ENCODE measurements at places on chromosomes 11 and 22.

DNA sequence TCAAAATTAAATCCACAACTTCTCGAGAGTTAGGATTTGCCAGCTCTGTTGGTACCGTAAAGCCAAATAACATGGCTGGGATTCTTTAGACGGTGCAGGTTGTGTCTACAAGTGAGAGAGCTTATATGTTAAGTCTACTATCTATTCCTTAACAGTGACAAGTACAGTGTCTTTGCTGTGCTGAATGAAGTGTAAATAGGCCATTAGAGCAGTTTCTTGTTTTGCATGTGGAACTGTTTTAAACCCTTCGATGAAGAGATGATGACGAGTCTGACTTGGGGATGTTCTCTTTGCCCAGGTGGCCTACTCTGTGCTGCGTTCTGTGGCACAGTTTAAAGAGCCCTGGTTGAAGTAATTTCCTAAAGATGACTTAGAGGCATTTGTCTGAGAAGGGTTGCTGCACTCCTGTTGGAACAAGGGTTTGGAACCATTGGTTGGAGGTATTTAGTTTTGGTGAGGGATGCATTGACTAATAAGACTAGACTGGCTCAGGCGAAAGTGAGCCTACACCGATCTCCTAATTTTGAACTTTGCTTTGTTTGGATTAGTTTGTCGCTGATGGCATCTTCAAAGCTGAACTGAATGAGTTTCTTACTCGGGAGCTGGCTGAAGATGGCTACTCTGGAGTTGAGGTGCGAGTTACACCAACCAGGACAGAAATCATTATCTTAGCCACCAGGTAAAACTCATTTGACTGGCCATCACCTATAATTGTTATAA, 988 bp downstream of the RPS3 start:
- DNase-seq = peak; percentile 37

DNA sequence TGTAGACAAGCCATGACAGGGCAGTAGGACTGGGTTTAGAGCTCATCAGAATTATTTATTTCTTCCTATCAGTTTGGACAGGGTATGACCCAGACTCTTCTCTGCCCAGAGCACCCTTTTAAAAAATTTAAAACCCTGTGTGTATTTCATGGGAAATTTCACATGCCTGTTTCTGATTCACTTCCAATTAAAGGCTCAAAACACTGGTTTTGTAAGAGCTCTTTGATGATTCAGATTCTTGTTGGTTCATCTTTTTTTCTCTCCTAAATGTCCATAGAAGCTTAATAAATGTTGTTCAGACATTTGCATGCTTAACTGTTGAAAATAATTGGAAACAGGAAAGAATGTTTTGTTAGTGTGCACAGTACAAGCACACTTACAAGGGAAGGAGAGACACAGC, 13.8 kb downstream of the FLI1 start:
- no peak for DNase-seq

GRCh38 chr11:19861171-19861570, 148.5 kb downstream of the NAV2 start:
- DNase-seq = no peak

GRCh38 chr11:117759305-117759704, 37.7 kb downstream of the DSCAML1 start:
- DNase-seq = no peak

GRCh38 chr11:58222721-58223120, 6.0 kb downstream of the OR10Q1 start:
- DNase-seq = no peak

- no peak for DNase-seq
Measured at GRCh38 chr11:78282821-78283220, 94.1 kb downstream of the USP35 start.

DNA sequence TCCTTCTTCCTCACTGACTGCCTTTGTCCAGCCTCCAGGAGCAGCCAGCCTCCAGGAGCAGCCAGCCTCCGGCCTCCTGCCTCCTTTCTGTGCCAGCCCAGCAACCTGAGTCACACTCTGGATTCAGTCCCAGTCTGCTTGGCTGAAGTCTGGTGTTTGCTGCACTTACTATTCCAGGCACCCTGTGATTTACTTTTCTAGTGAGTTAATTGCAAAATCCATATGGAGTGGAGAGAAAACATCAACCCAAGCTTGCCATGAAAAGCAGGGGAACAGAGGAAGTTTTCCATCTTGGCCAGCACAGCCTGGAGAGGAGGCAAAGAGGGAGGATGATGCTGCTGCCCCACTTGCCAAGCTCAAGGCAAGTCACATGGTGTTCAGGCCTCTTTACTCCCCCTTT, 400.5 kb downstream of the TENM4 start:
- DNase-seq = no peak

GRCh38 chr11:76049511-76049910, 156.8 kb downstream of the WNT11 start:
- DNase-seq = no peak

- DNase-seq = peak; percentile 67
Measured at GRCh38 chr22:30047364-30047738, 32.9 kb upstream of the HORMAD2 start.

DNA sequence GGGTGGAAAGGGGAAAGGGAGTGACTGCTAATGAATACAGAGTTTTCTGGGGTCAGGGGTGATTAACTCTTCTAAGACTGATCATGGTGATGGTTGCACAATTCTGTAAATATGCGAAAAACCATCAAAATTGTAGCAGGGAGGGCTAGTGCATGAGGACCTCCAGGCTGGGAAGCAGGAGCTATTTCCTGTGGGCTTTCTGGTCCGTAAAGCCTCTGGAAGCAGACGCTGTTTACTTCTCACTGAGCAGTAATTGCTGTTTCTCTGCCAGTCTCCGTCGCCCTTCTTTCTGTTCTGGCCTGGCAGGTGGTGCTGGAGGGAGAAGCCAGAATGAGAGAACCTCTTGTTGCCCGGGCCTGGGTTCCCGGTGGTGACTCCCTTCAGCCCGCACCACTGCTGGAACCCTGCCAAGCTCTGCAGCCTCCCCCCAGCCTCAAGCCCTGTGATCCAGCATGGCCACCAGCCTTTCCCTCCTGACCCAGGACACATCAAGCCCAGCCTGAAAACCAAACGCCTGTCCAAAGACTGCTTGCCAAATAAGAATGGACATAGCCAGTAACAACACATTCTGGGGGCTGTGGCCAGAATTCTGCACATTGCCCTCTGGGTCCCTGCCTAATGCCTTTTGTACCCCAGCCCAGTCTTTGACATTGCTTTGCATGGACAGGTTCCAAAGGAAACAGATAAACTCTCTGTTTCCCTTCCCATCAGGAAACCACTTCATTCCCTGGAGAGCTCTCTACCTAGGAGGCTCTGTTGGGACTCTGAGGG, 201.0 kb upstream of the NAV2 start:
- no peak for DNase-seq

- no peak for DNase-seq
Measured at GRCh38 chr11:2685566-2686359, 14.0 kb downstream of the KCNQ1OT1 start.

DNA sequence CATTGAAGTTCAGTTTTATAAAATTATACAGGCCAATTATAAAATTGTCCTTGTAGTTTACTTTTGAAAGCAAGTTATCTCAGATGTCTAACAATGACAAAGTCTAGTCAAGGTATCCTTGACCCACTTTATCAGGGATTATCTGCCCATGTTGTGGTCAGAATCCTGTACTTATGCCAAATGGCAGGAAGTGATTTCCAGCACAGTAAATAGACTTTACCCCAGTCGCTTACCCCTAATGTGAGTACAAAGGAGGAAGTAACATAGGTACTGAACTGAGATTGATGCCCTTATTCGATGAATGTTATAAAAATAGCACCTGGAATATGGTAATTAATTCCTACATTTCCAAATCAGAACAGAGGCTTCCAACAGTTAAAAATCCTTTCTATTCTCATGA, 355.7 kb downstream of the CNTN5 start:
- no peak for DNase-seq

DNA sequence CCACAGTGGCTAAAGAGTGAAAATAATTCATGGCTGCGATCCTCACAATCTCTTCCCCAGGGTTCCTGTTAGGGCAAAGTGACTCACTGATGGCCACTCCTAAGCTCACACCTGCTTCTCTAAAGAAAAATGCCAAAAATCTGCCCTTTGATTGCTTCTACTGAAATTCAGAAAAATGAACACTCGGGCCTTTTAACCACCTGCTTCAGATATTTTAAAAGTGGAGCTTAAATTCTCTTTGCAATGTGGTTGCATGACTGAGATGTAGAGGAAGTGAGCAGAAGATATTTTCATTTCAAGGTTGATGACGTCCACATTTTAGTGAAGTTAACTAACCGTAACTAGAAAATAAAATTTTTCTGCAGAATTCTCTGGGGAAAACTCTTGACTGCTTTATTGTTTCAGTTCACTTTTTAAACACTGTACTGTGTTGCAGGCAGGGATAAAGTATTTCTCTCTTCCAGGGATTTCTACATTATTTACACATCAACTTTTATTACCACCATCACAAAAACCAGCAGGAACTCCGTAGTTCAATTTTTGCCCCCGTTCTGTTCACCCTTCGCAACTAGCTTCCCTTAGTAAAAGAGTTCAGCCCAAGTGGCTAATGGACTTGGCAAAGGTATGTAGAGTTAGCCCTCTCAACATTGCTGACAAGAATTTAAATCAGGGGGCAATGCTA, 8.5 kb downstream of the RAB30 start:
- peak; percentile 38 for DNase-seq

GRCh38 chr22:36942556-36942955, 29.1 kb downstream of the CSF2RB start:
- no peak for DNase-seq

DNA sequence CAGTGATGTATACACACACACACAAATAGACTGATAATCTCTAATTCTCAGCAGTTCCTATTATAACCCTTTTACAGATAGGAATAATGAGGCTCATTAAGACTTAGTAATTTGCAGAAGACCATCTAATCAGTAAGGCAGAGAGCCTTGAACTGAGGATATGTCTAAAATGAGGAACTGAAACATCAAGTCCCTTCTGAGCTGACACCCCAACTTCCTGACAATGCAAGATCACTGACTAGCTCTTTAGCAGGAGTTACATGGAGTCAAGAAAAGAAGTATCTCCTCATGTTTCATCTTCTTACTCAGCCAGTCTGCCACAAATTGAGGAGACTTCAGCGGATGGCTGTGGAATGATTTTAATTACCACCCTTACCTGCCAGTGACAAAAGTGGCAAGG, 193.0 kb downstream of the MSANTD4 start:
- no peak for DNase-seq

- DNase-seq = no peak
Measured at GRCh38 chr11:3101921-3102640, 44.9 kb upstream of the CARS1 start.

DNA sequence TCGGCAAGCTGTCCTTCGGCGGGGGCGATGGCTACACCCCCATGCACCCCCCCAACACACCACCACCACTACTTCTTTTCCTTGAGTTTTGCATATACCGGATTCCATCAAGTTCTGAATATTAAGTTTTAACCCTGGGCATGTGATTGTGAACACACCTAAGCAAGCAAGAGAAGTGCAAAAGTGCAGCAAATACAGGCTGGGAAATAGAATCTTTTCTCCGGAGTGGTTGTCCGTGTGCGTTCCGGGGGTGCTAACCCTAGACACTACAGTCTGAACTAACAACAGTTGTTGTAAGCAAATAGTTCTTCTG, 574 bp downstream of the PRSS23 start:
- DNase-seq = no peak

DNA sequence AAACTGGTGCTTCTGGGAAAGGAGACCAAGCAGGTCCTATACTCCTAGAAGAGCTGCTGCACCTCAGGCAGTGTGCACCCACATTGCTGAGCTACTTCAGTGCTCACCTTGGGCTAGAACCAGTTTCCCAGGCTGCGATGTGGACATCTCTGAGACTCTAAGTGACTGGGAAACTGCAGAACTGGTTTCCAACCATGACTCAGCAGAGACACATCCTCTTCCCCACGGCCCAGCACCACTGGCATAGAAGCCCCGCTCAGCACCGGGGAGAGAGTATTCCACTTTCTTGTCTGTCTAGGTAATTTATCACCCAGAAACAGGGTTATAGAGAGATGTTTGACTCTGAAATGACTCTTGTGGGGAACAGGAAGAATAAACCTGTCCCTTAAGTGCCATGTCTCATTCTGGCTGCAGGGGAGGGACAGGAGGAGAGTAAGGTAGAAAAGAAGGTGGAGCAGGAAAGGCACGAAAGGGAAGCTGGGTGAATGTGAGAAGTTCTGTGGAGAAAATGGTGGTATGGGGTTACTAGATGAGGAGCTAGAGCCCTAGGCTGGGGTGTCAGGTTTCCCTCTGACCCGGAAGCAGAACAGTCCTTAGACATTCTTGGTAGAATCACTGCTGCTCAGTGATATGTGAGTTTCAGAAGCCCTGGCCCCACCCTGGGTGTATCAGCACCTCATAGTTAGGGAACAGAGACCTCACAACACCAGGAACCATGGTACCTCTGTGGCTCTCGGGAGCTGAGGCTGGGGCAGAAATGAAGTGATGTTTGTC, 340.4 kb upstream of the NCAM1 start:
- DNase-seq = peak; percentile 13

DNA sequence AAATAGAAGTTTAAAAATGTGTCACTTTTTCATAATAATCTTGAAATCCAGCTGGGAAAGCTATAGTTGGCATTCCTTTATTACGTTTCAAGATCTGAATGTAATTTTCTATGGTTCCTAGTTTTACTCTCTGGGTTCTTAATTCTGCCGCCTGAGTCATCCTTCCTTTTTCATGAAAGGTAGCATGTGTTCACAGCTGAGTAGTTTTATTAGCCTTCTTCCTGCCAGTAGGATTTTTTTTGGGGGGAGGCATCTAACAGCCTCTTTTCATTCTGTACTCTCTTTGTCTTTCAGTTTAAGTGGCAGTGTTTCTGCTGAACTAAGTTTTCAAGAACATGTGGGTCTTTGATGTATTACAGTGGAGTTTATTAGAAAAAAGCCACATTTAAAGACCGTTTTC, 36.5 kb downstream of the OR2AG2 start:
- no peak for DNase-seq

DNA sequence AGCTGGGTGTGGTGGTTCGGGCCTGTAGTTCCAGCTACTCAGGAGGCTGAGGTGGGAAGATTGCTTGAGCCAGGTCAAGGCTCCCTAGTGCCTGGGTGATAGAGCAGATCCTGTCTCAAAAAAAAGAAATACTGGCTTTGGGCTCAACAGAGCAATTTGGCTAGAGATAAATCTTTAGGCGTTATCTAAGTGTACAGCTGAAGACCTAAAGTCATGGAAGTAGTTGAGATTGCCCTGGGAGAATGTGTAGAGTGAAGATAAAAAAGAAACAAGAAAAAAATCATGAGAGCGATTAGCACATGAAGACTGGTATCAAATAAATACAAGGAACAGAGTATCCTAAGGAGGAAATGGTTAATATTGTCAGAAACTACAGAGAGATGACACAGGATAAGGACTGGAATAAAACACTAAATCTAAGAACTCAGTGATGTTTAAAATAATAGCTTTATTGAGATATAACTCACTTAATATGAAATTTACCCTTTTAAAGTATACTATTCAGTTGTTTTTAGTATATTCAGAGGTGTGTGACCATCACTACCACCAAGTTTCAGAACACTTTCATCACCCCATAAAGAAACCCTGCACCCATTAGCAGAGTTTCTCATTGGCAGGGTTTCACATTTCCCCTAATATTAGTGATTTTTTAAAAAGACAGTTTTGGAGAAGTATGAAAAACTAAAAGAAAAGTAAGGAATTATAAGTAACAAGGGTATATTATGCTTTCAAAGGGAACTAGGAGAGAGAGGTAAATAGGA, 20.7 kb downstream of the PIK3C2A start:
- DNase-seq = no peak

- no peak for DNase-seq
Measured at GRCh38 chr22:19619144-19620009, 94.9 kb upstream of the SEPTIN5 start.

GRCh38 chr11:120398132-120398531, 61.9 kb downstream of the ARHGEF12 start:
- no peak for DNase-seq

GRCh38 chr11:111829185-111829968, 42.0 kb downstream of the ALG9 start:
- DNase-seq = no peak

Data from CD4-positive, alpha-beta T cell treated with Interleukin-1 beta for 1 hour (primary cell).